ENCODE measurements at places on chromosomes 4 and X.

GRCh38 chr4:179392787-179393186 lies 1950.5 kb upstream of the AGA start:
- DNase-seq, result no peak

DNA sequence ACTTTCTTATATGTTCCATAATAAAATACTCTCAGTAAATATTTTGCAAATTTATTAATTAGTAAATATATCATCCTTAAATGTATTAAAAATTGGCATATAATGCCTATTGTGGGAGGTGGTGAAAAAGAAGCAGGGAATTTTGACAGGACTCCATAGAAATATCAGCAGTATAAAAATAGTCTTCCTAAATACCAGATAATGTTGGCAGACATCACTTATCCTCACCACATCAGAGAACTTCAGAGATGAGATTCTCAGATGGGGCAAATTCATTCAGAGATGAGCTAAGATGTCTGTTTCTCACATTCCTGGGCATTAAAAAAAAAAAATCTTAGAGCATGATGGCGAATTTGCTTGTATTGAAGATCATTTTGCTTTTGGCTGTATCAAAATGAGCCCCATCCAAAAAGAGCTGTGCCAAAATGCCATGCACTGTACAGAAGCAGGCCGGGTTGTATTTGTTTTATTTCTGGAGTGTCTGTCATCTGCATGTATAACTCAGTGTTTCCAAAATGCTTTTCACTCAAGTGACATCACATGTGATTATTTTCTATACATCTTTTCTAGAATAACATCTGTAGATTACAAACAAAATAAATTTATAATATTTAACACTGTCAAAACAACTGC lies 41.7 kb downstream of the ATP8A1 start:
- DNase-seq, result no peak

- no peak for DNase-seq
These were observed 66.3 kb upstream of the ADGRG2 start for GRCh38 chrX:19188566-19188965.

GRCh38 chrX:47448165-47448806 lies 34.7 kb downstream of the ZNF41 start:
- DNase-seq, result no peak

- no peak for DNase-seq
These were observed 112.5 kb downstream of the MID1 start for GRCh38 chrX:10507876-10508275.

- DNase-seq, result peak; percentile 76
These were observed 70.0 kb upstream of the FAM241A start for GRCh38 chr4:112075129-112075753.

DNA sequence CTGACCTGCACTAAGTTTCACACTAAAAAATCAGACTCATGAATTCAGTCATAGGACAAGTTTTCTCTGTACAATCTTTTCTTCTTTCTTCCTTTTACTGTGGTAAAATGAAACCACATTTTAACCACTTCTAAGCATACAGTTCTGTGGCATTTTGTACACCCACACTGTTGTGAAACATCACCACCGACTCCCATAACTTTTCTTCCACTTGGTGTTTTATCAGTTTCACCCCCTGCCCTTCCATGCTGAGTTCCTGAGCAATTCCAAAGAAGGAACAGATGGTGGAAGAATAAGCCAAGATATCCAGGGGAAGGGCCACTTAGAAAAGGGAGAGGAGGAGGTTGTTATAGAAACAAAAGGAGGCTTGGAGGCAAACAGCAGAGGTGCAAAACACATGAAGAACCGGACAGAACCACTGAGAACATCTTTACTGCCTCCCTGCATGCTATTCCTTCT lies 22.6 kb downstream of the SLC25A4 start:
- peak; percentile 64 for DNase-seq

- no peak for DNase-seq
These were observed 88.6 kb downstream of the NR3C2 start for GRCh38 chr4:148353571-148353970.

- DNase-seq, result no peak
These were observed 193.1 kb upstream of the GATB start for GRCh38 chr4:151953795-151954372.

GRCh38 chr4:32117693-32118092 lies 1397.5 kb downstream of the PCDH7 start:
- DNase-seq, result no peak

DNA sequence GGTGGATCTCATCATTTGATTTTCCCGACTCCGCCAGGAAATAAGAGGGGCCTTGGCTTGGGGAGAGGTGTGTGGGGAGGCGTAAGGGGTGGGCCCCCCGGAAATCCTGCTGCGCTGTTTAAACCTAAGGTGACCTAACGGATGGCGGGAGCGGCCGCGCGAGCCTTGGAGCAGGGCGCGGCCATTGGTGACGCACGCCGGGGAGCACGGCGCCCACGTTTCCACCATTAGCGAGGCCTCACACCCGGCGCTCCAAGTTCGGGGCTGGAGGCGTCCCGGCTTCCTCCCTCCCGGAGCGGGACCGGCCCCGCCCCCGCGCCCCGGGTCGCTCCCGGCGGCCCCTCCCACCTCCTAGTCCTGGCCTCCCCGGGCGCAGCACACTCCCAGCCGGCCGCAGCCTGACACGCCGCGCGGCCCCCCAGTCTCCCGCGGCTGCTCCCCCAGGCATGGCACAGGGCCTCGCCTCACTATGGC lies at the start of gene SMS:
Gene SMS (plus strand): TSS at position 354 of the 474 bp plus-strand sequence. CDS start 116 bp downstream, at position 470.
- DNase-seq, result peak; percentile 79

DNA sequence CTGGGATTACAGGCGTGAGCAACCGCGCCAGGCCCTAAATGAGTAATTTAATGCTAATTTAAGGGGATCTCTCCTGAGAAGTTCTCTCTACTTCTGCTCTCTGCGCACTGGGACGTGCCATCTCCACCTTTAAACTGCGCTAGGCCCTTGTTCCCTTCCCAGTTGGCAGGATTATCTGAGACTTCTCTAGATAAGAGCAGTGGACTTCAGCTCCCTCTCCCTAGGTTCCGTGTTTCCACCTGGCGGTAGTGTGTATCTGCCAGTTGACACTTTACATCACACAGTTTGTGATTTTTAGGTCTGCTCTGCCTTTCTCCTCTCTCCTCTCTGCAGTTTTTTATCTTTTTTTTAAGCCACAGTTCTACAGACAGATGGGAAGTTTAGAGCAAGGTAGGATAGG lies 40.2 kb downstream of the ARHGAP10 start:
- no peak for DNase-seq

GRCh38 chr4:71415491-71415890 lies 76.7 kb downstream of the SLC4A4 start:
- DNase-seq, result no peak

GRCh38 chr4:78937837-78938236 lies 1.4 kb downstream of the PAQR3 start:
- DNase-seq, result no peak

- no peak for DNase-seq
These were observed 5.3 kb upstream of the POU4F2 start for GRCh38 chr4:146633471-146633800.

DNA sequence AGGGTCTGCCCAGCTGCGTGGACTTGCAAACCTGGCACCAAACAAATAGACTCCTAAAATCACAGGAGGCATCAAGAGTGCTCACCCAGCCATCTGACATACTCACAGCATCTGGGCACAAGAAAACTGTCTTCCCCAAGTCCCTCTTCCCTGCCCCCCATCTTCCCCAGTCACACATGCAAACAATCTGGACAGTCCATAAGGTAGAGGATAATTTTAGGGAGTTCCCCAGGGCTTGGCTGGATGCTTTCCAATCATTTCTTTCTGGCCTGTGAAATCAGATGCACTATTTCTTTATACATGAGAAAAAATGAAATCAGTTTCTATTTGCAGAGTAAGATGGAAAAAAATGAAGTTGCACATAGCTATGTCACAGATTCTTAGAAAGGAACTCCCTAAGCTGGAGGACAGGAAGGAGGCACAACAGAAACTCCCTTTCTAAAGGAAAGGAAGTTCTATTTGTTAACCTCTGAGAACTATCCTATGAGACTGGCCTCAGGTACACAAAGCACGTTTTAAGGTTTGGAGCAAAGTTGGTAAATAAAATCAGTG lies 342.3 kb downstream of the HNRNPD start:
- no peak for DNase-seq

- DNase-seq, result no peak
These were observed 62.7 kb downstream of the ANTXR2 start for GRCh38 chr4:80010316-80010715.

- no peak for DNase-seq
These were observed 261.6 kb downstream of the EVC2 start for GRCh38 chr4:5446595-5447226.

DNA sequence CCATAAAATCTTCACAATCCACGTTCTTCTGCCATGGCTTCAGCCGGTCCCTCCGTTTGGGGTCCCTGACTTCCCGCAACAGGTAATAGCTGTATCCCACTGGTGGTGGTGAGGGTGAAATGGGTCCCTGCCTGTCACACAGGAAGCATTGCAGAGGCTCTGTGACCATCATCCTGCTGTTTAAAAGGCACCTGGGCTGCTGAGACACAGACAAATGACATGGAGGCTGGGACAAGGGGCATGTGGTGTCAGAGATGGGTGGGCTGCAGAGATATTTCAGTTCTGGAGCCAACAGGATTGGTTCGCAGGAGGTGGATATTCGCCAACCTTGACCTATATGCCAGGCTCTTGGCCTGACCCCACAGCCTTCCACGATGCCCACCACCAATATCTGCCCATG lies 82.1 kb downstream of the JAKMIP1 start:
- DNase-seq, result no peak

- no peak for DNase-seq
These were observed 5.0 kb downstream of the PITX2 start for GRCh38 chr4:110617646-110618580.

- no peak for DNase-seq
These were observed 1516.6 kb upstream of the TENM3 start for GRCh38 chr4:180726611-180727010.

DNA sequence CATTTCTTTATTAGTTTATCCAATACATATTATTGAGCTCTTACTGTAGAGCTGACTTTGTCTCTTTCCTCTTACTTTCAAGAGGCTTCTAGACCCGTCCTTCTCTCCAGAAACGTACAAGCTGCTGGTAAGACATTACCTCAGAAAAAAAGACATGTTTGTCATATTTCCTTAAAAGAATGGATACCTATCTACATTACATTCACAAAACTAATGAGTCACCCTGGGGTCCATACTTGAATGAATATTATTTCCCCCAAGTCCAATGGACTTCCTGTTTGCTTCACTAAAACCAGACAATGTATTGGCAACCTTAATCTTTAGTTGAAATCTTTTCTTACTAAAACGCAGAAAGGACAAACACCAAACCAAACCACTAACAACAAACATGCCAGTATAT lies 176.5 kb upstream of the CLNK start:
- no peak for DNase-seq

GRCh38 chr4:3240936-3241522 lies 7.9 kb upstream of the MSANTD1 start:
- DNase-seq, result no peak

DNA sequence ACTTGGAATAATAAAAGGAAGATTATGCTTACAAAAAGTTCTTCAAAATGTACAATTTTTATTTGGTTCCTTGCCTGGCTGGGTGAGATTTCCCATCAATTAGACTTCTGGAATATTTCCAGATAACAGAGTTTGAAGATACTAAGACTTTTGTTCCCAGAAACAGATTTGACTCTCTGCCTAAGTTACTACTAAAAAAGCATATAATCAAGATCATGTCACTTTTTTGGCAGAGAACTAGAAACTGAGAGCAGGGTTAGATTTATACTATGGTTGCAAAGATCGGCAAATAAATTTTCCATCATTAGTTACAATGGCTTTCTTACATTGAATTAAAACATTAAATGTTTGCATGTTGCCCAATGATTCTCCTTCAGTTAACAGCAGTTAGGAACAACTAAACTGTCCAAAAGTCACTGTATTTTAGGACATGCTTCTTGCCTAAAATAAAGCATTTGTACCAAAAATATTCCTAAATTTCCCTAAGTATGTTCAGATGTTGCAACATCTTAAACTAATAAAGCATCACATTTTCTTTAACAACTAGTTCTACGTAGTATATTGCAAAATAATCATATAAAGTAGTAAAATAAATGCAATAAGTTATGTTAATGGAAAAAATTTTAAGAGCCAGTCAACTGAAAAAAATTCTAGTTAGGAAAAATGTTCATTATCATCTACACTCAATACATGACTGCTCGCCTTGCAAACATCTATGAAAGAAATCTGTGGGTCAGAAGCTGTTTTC lies 73.0 kb downstream of the SEC24D start:
- DNase-seq, result peak; percentile 65

DNA sequence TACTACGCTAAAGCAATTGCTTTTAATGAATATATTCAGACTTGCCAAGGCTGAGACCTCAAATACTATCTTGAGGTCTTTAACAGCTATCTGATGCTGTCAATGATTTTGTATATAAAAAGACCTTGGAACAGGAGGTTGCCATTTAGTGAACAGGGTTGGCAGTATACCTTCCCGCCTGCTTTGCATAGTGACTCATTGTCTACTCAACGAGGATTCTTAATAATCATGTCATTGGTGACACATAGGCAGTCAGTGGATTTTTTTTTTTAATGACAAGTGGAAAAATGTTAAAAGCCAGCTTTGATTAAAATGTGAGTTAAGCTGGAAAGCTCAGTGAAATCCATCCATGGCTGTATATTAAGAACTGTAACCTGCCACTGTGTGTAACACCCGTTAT lies 164.0 kb downstream of the ASMT start:
- no peak for DNase-seq

DNA sequence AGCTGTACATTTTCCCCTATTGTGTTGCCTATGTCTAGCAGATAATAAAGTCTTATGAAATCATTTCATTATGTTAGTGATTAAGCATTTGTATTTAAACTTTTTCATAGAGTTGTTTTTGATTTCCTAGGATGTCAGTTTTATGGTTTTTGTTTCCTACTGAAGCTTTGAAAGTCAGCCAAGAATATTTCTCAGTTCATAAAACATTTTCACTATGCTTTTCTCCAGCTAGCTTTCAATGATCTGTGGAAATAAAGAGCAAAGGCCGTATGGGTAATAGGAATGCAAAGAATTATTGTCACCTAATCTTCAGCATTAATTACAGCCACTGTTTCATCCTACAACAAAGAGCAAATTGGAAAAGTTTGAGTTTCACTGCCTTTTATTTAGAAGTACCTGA lies 145.7 kb upstream of the NUDT6 start:
- DNase-seq, result peak; percentile 12

- DNase-seq, result no peak
These were observed 10.9 kb downstream of the PITX2 start for GRCh38 chr4:110611968-110612447.

DNA sequence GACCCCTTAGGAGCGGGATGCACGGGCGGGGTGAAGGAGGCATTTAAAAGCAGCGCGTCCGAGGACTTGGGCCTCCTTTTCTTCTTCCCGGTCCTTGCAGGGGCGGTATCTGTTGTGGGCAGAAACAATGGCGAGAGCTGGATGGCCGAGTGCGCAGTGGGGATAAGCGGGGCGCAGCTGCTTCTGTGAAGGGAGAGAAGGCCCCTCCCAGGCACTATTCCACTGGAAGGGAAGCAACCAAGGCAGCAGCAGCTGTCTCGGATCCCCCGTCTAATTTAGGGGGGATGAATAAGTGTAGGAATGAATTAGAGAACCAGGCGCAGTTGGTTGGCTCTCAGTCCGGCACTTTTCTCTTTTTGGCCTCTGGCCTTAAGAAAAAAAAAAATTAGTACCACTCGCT lies 995 bp downstream of the SMARCA5 start:
- DNase-seq, result peak; percentile 78

GRCh38 chrX:112761242-112762207 lies 79.1 kb downstream of the AMOT start:
- no peak for DNase-seq

Data from adipocyte (in vitro differentiated cells).